ENCODE measurements at places on chromosomes 7 and 10.
A peak's percentile ranks its signal among the peaks of the same experiment; 100 is the strongest.

DNA sequence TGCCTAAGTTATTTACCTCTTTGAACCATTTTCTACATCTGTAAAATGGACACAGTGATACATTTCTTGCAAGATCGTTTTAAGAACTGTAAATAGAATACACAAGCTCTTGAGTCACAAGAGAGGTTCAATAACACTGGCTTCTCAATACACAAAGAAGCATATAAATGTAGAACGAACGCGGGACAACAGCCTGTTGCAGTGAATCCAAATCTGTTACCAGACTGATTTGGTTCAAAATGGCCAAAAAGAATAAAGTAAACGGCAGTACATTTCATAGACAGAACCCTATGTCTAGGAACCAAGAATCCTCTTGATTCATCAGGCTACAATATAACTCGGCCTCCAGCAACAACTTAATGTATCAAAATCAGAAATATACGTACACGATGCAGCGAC, 701 bp downstream of the MTPAP start:
- no peak for DNase-seq

GRCh38 chr10:3554121-3554522, 230.9 kb downstream of the KLF6 start:
- no peak for DNase-seq

DNA sequence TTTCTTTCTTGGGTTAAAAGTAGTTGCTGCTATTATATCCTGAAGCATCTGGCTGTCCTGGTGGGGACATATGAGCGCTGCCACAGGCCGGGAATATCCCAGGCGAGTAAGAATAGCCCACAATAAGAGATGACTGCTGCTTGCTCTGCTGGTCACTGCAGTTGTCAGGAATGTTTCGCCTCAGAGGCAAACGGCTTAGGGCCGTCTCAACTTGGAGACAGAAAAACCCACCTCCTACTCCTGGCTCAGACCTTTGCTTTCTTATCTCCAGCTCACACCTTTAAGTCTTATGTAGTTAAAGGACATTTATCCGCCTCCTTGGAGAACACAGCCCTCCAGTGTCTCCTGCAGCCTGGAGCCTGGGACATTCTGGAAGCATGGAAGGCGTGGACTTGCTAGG, at the start of gene GJD4:
Gene GJD4, plus strand, starts transcription at position 151 of the 400 bp plus-strand sequence. Its CDS starts 227 bp downstream, at position 378.
- DNase-seq: no peak

- no peak for DNase-seq
Observed at GRCh38 chr7:150556521-150557138, 10.6 kb upstream of the GIMAP4 start.

DNA sequence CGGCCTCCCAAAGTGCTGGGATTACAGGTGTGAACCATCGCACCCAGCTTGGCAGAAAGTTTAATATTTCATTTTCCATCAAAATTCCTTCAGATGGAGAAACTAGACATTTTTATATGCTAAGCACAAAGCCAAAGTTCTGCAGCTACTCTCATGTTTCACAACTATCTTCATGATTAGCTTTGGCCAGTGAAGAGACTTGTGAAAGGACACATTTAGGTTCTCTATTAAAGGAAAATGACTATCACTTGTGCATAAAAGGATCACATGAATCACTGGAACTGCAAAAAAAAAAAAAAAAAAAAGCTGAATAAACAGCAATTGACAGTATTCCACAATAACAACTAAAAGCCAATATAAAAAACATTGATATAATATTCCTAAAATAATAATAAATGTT, 16.2 kb downstream of the FGFBP3 start:
- no peak for DNase-seq

DNA sequence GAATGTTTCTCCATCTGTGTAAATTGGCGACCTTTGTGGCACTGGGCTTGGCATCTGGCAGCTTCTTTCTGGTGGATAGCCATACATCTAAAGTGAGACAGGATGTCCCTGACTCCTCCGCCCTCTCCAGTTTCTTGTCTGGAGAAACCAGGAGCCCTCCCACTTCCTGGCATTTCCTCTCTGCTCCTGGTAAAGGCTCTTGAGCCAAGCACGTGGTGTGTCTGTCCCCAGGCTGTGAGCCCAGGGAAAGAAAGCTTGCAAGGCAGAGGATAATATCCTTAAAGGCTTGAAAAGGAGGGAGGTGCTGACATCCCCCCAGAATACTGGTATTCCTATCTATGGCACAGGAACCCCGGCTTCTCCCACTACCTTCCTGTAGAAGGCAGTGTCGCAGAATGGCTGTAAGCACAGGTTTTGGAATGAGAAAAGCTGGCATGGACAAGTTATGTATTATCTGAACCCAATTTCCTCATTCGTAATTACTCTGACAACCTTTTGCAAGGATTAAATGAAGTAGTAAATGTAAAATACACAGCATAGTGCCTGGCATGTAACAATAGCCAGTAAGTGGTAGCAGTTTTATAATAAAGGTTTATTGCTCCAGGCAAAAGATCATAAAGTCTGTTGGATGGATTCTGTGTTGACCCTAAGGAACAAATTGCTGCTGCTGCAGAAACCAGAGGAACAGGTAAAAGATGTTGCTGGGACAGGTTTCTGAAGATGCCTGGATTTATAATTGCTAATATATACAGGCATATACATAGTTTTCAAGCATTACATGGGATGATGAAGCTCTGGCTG, 11.8 kb upstream of the ACSL5 start:
- DNase-seq: no peak

DNA sequence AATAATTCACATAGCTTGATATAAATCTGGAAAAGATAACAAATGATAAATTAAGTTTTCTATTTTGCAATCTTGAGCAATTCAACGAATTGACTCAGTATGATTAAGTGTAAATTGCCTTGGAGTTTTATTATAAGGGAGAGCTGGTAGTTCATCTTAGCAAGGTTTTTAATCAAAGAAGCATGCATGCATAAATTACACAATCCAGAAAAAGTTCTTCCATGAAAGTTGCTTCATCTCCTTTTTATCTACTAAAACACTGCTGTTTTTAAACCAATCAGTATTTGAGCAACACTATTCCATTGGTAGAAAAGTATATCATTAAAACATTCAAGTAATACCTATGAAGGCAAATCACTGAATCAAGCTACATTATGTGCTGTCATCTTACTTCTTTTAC, 47.6 kb downstream of the POT1 start:
- DNase-seq: no peak

DNA sequence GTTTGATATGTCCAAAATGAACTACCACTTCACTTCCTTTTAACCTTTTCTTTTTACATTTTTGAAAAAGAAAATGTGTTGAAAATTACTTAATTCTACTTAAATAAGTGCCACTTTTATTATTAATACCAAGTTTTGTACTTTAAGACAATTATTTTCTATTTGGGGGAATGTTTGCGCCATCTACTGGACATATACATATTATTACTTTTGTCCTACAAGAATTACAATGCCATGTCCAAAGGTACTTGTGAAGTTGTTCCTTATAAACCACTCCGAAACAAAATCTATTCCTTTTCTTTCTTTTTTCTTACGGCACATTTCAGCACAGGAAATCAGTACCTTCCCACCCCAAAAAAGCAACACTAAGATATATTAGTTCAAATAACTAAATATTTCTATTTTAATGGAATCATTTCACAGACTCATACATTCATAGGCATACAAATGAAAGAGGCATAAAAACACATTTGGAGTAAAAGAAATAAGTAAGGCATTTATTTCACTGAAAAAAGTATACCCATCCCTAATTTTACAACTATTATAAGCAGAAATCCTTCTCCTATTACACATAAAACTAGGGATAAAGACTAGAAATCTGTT, 169.9 kb downstream of the RNF133 start:
- no peak for DNase-seq

GRCh38 chr7:74343281-74344131, 54.3 kb downstream of the CLIP2 start:
- no peak for DNase-seq

- DNase-seq: no peak
Observed at GRCh38 chr7:148014541-148014940, 576.0 kb upstream of the C7orf33 start.

GRCh38 chr10:60428387-60428737, 38.7 kb upstream of the ANK3 start:
- no peak for DNase-seq

DNA sequence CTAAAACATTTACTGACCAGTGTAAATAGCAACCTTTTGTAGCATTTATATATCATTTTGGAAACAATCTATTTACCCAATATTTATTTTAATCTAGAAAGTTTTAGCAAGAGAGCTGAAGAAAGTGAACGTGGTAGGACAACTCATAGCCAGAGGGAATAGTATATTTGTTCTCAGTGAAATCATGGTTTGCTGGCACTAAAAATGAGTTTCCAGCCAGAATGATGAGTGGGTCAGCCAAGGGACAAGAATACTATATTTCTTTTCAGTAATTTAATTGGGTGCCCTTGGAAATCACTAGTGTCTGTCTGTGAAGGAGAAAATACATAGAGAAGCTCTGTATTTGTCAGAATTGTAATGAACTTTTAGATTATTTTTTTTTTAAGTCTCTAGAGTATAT, 74.9 kb downstream of the MINPP1 start:
- no peak for DNase-seq

- no peak for DNase-seq
Observed at GRCh38 chr10:72610466-72610865, 15.4 kb downstream of the MICU1 start.

DNA sequence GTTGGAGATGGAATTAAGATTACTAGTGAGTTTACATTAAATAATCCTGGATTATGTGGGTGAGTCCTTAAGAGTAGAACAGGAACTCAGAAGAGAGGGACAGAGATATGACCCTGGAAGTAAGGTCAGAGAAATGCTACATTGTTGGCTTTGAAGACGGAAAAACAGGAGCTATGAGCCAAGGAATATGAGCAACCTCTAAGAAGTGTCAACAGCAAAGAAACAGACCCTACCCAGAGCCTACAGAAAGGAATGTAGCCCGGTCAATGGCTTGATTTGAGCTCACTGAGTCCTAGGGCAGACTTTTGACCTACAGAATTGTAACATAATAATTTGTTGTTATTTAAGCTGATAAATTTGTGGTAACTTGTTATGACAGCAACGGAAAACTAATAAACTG, 304.9 kb downstream of the IPMK start:
- DNase-seq: no peak

- DNase-seq: no peak
Observed at GRCh38 chr7:132919771-132920170, 162.1 kb downstream of the CHCHD3 start.

- peak; percentile 81 for DNase-seq
Observed at GRCh38 chr10:13787015-13787421, 200.3 kb downstream of the PRPF18 start.

DNA sequence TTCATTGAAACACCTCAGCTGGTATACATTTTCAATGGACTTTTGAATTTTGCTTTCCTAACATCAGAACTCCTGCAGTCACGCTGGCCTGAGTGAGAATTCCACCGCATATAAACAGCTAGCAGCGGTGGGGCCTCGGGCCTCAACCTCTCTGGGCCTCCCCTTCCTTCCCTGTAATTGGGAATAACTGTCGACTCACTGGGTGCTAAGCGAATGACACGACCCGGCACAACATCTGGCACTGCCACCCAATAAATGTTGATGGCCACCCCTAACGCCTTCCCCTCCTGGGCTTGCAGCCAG, 670 bp downstream of the RCC1L start:
- DNase-seq: no peak

GRCh38 chr7:30330134-30331111, 46.0 kb downstream of the ZNRF2 start:
- DNase-seq: peak; percentile 22

DNA sequence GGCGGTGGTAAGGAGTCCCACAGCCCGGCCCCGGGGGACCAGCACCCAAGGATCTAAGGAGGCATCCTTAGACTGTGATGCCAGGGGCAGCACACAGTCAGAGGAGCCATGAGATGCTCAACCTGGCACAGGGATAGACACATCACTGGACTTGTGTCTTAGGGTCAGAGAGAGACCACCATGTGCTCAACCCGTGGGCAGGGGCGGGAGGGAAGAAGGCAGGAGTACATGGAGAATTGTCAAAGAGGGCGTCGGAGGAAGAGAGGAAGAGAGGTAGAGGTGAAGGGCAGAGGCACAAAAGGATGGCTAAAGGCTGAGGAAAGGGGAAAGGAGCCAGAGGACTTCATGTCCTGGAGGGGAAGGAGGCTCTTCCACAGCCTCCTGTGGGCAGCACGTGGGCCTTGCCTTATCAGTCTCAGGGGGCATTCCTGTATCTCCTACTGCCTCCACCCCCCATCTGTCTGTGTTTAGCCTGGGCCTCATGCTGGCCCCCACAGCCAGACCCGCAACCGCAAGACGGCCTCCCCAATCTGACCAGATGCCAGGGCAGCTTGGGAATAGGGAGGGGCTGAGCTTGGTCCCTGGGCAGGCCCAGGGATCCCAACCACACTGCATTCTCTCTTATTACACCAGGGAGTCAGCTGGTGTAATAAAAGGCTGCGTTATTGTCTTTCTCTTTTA, 2.2 kb downstream of the ADCY1 start:
- no peak for DNase-seq

DNA sequence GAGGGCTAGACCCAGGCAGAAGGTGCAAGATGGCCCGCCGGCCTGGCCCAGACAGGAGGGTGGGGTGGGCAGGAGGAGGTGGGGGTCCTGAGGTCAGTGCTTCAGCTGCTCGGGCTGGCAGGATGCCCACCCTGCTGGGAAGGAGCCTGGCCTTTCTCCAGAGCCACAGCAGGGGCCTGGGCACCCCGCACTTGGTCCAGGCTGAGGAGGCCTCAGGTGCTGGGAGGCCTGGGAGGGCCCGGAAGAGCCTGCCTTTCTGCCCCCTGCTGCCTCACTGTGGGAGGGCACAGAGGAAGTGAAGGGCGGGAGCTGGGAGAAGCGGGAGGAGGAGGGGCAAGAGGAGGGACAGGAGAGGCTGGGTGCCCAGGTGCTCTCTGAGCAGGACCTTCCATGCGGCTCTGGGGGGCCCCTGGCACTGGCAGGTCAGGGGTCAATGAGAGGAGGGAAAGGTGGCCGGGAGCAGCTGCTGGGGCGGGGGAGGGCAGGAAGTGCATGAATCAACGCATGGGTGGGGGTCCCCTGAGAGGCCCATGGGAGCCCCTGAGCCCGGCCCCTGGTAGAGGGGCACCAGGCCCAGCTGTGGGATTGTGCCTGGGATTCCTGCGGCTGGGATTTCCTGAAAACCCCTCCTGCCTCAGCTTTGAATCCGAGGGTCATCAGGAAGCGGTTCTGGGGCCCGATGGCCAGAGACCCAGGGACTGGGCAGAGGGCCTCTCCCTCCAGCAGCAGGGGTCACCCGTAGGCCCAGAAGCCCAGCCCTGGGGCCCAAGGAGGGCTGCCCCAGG, 49.9 kb downstream of the PWWP2B start:
- DNase-seq: peak; percentile 92

GRCh38 chr7:4882169-4883032, 1.1 kb downstream of the RADIL start:
- DNase-seq: no peak

DNA sequence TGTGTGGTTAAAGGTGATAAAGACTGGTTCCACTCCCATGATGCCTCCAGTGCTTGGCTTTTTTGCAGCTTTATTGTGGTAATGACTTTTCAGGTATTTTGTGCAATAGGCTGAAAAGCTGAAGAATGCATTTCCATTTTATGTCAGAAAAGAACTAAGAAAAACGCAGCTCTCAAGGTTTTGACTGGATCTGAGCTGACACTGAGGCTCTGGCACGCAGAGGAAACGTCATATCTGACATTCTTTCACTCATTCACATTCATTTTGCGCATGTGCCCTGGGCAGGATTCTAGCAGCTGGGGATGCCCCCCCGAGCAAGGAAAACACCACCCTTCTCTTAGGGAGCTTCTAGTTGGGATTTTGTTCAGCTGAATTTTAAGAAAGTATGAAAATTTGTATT, 408.5 kb upstream of the MKI67 start:
- DNase-seq: no peak

- no peak for DNase-seq
Observed at GRCh38 chr10:100623521-100624230, 87.9 kb downstream of the HIF1AN start.

- DNase-seq: peak; percentile 16
Observed at GRCh38 chr7:42227936-42228591, 8.9 kb downstream of the GLI3 start.
